ENCODE measurements at places on chromosomes 6 and 20.

GRCh38 chr6:3383525-3383924 lies 73.3 kb downstream of the SLC22A23 start:
- DNase-seq = no peak

DNA sequence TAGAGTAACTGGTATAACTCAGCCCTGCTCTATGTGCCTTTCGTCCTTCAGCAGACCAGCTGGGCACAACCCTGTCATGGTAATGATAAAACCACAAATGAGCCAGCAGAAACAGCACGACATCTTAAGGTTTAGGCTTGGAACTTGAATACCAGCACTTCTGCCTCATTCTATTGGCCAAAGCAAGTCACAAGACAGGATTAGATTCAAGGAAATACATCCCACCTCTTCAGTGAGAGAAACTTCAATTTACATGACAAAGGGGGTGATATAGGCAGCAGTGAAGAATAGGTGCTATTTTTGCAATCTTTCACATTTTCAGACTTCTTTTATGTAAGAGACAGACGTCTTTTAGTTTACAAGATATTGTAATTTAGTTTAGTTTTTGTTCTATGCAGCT lies 69.8 kb upstream of the SLC35F1 start:
- no peak for DNase-seq

DNA sequence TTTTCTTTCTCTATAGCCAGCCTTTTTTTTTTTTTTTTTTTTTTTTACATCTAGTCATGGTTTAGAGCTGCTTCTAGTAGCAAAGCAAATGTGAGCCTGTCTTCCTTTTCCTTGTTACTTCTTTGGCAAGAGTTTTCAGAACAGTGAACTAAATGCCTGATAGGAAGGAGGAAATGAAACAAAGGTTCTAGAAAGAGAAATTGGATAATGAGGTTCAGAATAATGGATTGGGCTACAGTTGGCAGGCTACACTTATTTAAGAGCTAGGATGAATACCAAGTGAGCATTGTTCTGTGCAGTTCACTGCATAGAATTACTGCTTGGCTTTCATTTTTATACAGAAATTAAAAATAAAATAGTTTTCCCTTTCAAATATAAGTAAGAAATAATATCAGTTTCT lies 78.6 kb downstream of the HIVEP1 start:
- DNase-seq = no peak

DNA sequence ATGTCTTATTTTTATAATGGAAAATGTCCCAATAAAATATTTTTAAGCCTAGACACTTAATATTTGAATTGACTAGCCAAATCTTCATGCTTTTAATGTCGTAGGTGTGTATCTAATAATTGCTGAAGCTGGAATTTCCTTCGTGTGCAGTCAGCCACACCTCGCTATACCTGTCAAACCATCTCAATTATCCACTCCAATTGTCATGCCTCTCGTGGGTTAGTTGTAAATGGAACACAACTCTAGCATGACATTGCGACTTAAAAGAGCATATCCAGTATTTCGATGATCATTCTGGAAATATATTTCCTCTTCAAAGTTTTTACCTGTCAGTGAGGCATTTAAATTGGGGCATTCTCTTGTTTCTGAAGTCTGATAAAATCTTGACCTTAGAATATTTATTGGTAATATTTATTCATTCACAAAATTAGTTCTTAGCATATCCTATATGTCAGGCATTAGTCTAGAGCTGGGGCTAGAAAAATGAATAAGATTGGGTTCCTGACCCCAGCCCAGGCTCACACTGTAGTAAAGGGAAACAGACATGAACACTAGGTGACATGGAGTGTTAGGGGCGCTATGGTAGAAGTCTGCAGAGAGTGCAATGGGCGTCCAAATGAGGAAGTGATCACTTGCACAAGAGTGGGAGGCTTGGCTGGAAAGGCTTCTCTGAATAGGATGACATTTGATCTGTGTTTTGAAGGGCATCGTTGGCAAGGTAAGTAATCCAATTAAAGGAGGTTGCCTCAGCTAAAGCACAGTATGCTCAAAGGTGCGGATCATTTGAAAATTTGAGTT lies 11.0 kb upstream of the CFAP206 start:
- DNase-seq = no peak

- no peak for DNase-seq
Measured at GRCh38 chr20:35774391-35774790, 2.6 kb downstream of the PHF20 start.

- no peak for DNase-seq
Measured at GRCh38 chr20:45183084-45183483, 8.4 kb downstream of the PI3 start.

GRCh38 chr20:36601540-36601939 lies 4.0 kb upstream of the RAB5IF start:
- no peak for DNase-seq

GRCh38 chr6:95973976-95974375 lies 41.8 kb upstream of the FUT9 start:
- DNase-seq = no peak

DNA sequence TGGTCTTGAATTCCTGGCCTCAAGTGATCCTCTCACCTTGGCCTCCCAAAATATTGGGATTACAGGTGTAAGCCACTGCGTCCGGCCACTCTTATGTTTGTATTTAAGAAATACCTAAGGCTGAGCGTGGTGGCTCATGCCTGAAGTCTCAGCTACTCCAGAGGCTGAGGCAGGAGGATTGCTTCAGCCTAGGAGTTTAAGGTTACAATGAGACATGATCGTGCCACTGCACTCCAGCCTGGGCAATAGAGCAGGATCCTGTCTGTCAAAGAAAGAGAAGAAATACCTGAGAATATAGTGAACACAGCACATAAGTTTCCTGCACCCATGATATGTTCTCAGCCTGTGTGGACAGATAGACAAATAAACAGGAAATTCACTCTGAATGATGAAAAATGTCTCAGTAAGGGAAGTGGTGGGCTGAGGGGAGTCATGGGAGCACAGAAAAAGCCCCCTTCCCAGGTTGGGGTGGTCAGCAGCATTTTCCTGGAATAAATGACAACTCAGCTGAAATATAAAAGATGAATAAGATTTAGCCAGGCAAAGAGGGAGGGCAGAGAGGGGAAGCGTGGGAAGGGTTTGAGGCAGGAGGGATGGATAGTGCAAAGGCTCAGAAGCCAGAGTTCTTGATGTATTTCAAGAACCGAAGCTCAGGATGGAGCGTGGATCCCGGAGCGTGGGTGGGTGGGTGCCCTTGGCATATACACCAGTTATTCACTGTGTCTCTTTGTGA lies 13.8 kb upstream of the MMP9 start:
- DNase-seq = no peak

DNA sequence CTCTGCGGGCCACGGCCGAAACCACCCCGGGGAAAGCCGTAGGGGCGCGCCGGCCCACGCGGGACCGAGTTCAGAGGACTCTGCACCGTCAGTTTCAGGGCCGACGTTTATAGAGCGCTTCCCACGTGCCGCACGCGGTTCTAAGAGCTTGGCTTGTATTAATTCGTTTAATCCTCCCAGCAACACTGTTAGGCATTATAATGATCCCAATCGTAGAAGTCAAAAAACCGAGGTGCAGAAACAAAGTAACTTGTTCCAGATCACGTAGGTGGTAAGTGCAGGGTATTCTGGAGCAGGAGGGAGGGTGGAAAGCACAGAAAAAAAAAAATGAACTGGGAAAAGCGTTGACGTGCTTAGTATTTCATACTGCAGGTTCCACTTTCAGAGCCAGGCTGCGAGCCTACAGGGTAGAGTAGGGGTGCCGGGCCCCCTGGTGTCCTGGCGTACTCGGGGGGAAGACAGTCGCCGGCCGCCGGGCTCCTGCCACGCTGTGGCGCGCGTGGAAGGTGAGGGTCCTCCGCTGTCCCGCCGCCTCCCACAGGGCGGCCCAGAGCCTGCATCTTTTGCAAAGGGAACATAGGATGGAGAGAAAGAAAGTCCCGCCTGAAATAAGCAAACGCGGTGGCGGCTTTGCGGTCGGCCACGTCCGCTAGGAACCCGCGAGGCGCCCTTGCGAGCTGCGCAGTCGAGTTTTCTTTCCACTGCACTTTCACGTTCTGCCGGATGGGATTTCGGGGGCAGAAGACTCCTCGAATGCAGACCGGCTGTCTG lies 10.2 kb upstream of the FOXF2 start:
- no peak for DNase-seq

GRCh38 chr6:112470950-112471349 lies 123.8 kb downstream of the RFPL4B start:
- no peak for DNase-seq

DNA sequence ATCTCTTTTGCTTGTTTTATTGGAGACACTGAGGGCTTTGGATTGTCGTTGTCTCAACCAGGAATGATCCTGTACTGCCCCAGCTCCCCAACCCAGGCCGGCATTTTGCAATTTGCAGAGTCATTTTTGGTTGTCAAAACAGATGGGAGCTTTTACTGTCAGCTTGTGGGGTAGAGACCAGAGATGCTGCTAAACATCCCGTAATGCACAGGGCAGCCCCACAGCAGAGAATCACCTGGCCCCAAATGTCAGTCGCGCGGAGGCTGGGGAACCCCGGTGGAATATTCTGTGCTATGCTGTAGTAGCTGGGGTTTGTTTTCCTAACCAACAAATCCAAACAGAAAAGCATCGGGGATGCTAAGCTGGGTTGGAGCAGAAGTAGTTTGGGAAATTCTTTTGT lies 99.7 kb downstream of the TSHZ2 start:
- DNase-seq = no peak

GRCh38 chr20:51318058-51318949 lies 224.2 kb downstream of the NFATC2 start:
- DNase-seq = peak; percentile 70

DNA sequence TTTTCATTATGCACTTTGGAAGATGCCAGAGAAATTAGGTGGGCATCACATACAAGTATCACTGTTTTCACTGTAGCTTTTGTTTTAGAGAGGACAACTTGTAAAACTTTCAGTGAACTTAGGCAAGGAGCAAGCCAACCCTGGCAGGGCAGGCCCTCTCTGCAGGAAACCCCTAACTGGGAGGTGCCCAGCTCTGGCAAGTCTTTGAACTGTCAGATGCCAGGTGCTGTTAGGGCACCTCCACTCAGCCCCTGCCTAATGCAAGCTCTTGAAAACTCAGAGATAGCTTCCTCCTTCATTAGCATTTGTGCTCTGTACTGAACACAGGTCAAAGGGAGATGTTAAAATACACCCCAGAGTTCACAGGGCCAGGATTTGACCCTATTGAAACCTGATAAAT lies 774.2 kb upstream of the FLRT3 start:
- DNase-seq = no peak

DNA sequence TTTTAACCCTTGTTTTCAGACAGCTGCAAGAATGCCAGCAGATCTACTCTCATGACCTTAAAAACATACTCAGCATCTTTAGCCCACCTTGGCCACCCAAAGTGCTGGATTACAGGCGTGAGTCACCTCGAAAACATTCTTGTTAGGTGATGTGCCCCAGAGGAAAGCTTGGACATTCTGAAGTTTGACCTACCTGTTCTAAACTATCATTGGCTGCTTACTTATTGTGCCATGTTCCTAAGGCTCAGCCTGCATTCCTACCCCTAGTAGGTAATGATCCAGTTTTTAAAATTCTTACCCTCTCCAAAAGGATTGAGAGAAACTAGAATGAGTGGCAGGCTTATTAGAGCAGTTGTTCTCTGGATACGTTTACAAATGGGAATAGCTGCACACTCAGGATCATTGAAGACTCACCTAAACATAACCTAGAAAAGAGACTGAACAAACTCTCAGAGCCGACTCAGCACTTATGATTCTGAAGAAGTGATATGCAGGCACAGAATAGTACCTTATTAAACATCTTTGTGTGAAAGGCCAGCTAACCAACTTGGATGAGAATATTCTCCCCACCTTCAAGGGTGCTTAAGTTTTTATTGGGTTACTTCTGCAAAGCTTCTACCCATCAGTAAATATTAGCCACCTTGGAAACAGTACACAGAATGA lies 362.1 kb downstream of the NRN1 start:
- DNase-seq = no peak

DNA sequence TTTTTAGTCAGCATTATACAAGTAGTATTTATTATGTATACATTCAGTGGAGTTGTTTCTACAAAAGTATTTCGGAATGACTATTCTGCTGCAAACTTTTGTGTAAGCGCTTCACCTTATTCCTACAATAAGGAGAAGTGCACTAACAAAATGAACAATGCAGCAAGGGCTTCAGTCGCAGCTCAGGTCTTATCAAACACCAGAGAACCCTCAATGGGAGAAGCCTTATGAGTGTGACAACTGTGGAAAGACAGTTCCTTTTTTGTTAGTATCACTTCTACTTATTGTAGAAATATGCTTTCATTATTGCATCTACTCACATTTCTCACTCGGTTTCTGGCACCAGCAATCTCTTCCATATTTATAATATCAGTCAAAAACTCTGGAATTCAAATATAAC lies 18.8 kb downstream of the ZKSCAN3 start:
- DNase-seq = no peak

GRCh38 chr6:64254558-64254957 lies 619.0 kb downstream of the PHF3 start:
- no peak for DNase-seq

DNA sequence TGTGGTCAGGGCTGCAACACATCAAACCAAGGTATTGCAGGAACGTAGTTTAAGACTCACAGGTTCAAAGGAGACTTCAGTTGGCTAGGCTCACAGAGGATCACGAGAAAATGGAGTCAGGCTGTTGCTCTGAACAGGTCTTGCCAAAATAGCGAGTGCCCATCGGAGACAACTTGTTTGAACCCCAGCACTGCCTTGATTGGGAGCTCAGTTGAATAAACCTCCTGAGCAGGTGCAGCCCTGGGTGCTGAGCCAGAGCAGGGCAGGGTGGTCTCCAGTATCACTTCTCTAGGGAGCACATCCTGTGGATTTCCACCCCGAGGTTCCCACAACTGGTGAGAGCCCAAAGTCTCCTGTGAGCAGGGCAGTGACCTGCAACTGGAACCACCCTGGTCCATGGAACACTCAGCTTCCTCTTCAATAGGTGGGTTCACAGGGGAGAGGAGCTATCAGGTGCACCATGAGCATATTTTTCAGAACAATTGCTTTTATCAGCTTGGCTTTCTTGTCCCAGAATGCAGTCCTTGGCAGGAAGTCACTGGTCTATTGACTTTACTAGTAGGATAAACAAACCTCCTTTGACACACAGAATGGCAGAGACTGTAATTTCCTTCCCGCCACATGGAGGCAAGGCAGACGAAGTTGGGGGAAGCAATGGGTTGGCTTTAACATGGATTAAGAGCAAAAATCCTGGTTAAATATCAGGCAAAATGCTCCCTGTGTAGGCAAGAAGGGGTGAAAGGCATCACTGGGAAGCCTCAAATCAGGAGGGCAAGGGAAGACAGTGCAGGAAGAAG lies 267.7 kb upstream of the FOXQ1 start:
- DNase-seq = no peak

GRCh38 chr6:56490993-56491392 lies 151.7 kb downstream of the DST start:
- no peak for DNase-seq

GRCh38 chr6:36350681-36351571 lies 14.2 kb upstream of the BNIP5 start:
- no peak for DNase-seq
